ENCODE measurements at places on chromosomes 7 and 10.

DNA sequence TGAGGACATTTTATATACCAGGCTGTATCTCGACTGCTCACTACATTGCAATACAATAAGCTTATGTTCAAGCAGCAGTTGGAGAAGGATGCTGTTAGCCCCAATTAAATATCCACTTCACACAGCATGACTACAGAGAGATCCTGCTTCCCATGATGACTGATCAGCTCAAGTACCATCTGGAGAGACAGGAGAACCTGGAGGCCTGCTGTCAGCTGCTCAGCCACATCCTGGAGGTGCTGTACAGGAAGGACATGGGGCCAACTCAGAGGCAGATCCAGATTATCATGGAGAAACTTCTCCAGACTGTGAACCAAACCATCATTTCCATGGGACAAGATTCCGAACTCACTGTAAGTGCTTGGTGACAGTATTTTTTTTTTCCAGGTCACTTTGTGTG, 22.5 kb downstream of the RNF133 start:
- DNase-seq: no peak

DNA sequence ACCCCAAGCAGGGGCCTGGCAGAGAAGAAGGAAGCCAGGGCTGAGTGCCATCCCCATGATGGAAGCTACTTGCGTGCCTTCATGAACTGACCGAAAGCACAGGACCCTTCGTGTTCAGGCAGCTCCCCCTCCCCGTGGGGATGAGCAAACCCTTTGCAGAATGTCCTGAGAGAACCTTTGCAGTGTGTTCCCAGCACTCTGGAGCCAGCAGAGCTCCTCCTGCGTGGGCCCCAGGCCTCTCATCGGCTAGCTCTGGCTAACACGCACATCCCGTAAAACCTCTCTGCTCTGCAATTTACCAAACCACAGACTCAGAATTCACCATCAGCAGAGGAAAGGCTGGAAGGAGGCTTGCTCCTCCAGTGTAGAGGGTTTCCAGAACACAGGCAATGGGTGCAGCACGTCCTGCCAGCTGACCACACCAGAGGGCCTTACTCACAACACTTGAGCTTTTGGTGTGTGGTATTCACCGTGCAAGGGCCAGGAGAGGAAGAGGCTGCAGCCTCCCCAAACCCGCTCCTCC, 3.1 kb downstream of the SH3PXD2A start:
- no peak for DNase-seq

DNA sequence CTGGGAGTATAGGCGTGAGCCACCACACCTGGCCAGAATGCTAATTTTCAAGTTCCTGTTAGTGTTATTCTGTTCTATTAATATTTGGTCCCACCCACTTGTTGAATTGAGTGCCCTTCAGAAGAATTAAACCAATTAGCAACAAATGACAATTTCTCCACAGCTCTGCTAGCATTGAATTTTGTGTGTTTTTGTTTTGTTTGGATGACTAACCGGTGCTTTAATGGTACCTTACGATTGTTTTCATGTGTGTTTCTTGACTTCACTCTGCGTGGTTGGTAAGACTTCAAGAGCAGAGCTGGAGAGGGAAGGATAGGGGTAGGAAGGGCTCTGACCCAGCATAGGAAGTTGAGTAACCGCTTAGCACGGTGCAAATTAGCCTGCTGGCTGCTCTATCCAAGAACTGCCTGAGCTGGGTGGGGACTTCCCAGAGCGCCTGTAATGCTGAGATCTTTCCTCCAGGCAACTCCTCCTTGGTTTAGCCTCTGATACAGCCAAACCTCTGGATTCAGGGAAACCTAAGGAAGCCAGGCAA, 4.6 kb downstream of the ARPC1B start:
- peak; percentile 68 for DNase-seq

DNA sequence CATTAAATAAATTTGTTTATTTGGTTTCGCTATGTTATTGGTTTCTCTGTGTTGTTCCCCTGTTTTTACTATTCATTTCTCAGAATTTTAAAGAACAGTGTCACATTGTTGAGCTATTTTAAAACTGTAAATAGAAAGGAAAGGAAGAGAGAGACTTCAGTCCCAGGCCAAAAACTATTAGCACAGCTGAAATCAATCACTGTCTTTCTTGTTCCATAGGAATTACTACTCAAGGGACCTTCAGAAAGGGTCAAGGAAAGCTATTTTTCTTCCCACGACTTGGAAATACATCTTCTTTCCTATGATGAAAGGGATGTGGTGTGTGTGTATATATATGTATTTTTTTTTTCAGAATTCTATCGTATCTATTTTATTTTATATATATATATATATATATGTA, 29.0 kb upstream of the GNAT3 start:
- no peak for DNase-seq

DNA sequence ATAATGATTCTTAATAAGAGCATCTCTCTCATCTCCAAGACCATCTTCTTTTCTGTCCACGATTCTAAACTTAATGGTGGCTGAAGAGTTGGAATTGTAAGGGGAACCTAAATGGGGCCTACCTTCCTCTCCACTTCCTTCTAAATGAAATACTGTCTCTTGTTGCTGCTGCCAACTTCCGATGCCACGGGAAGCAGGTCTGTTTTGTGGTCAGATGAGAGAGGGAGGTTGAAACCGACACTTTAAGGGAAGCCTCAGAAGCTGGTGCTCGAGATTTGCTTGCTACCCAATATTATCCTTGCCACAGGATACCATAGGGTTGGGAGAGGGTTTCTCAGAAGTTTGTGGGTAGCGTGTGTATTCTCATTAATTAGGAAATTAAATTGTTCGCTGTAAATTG, 464.1 kb downstream of the SUGCT start:
- peak; percentile 14 for DNase-seq

- no peak for DNase-seq
Observed at GRCh38 chr7:1617957-1618356, 48.1 kb upstream of the PSMG3 start.

DNA sequence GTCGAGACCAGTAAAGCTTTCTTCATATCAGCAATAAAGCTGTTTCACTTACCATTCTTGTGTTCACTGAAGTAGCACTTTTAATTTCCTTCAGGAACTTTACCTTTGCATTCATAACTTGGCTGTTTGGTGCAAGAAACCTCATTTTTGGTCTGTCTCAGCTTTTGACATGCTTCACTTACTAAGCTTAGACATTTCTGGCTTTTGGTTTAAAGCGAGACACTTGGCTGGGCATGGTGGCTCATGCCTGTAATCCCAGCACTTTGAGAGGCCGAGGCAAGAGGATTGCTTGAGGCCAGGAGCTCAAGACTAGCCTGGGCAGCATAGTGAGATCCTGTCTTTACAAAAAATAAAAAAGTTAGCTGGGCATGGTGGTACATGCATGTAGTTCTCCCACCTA, 15.8 kb downstream of the PLEKHA1 start:
- no peak for DNase-seq

DNA sequence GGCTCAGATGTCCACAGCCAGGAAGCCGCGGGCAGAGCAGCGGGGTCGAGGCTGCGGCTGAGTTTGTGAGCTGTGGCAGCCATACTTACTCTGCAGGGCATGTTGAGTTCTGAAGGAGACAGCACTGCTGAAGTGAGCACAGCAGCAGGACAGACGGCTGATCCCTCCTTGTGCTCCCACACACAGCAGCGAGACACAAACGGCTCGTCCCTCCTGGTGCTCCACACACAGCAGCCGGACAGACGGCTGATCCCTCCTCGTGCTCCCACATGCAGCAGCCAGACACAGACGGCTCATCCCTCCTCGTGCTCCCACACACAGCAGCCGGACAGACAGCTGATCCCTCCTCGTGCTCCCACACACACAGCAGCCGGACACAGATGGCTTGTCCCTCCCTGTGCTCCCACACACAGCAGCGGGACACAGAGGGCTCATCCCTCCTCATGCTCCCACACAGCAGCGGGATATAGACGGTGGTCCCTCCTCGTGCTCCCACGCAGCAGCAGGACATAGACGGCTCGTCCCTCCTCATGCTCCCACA, 305.1 kb downstream of the PTPRN2 start:
- DNase-seq: no peak

DNA sequence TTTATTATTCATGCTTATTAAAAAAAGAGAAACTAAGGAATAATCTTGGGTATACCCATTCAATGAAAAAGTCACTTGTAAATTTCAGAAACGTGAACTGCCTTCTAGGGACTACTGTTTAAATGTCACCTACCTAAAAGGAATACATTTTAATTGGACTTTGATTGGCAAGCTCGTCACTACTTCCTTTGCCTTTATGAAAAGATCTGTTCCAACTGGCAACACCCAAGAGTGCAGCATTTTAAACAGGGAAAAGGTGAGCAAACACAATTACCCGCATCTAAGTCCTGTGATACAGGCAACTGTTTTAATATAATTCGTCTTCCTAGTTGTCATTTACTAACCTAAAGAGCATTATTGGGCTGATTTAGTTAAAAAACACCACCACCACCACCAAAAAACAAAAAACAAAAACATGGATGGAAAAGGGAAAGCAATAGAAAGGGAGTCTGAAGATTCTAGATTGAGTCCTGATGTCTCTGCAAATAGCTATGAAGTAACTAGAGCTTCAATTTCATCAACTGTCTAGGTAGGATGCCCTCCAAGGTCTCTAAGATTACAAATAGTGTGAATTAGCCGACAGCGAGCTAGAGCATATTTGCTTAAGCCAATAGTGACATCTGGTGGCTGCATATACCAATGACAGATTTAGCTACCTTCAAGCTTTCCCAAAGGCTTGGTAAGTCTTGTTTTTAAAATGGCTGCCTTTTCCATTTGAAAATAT, 33.8 kb upstream of the ICA1 start:
- DNase-seq: peak; percentile 40

DNA sequence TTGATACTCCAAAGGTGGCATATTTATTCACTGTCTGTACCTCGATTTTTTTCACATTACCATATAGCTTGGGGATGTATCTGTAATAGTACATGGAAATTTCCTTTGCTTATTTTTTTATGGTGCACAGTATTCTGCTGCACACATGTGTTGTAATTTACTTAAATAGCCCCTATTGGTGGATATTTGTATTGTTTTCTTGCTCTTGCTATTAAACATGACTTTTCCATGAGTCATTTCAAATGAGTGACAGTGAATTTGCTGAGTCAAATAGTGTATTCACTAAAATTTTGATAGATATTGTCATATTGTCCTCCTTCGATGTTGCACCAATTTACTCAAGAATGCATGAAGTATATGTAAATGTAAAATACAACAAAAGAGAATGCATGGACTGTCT, 122.7 kb upstream of the STEAP4 start:
- DNase-seq: no peak

DNA sequence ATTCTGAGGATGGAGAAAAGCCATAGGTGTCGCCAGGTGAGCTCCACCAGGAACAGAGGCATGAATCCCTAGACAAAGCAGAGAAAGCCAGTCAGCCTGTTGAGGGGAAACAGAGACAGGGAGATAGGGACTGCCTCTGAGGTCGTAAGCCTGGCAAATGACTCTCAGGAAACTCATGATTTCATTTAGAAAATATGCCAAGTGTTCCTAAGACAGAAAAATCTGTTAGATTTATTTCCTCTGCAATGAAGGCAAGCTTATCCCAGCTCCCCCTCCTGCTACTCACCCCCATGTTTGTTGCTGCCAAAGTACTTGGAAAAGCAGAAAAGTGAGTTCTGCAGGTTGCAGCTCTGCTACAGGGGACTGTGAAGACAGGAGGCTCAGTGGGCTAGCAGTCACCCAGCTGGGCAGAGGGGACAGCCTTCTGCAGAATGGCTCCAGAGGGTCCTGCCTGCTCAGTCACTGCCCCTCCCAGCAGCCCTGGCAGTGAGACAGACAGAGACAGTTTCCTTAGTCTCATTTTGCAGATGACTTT, 184.3 kb downstream of the ADRA2A start:
- DNase-seq: no peak

DNA sequence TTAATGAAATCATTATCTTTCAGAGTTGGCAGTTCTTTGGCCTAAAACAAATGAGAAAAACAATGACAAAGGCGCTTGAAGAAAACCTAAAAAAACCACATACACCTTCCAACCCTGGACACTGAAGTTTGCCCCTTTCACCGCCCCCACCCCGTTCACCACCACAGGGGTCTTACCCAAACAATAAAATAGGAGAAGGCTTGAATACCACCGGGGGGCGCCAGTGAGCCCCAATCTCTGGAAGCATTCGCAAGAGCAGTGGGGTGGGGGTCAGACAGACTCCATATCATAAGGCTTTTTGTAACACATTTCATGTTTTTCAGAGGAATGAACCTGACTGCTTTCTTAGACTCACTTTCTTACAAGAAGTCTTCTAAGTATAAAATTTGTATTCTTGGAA, 163.6 kb downstream of the PIP4K2A start:
- peak; percentile 85 for DNase-seq

DNA sequence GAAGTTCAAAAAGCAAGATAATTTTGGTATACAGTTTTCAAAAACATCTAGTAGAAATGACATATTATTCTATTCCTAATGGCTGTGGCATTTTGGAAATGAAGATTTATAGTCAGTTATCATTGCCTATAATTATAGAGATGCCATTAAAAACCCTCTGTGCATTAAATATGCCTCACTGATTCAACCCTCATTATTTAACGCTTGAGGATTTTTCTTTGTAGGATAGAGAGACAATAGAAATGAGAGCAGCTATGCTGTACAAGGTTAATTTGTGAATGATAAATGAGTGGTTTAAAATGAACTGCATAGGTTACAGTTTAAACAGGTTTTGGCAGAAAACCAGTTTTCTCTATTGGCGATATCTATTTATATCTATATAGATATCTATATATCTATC, 32.2 kb upstream of the SEMA3A start:
- no peak for DNase-seq

DNA sequence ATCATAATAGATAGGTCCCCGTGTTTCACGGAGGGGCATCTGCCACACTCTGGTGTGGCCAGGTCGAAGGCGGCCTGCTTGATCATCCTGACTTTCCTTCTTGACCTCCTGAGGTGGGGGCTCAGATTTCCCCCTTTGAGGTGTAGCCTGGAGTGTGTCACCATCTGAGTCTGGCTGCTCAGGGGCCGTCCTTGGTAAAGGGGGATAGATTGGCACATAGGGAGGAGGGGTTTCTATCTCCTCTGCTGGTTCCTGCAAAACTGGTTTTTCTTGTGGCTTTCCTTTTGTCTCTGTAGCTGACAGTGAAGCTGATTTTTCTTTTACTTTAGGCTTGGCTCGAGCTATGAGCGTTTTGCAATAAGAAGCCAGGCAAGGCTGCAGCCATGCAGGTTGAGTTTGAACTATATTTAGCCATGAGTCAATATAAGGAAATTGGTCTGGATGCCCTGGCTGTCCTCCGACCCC, 7.1 kb upstream of the ZNF117 start:
- no peak for DNase-seq

DNA sequence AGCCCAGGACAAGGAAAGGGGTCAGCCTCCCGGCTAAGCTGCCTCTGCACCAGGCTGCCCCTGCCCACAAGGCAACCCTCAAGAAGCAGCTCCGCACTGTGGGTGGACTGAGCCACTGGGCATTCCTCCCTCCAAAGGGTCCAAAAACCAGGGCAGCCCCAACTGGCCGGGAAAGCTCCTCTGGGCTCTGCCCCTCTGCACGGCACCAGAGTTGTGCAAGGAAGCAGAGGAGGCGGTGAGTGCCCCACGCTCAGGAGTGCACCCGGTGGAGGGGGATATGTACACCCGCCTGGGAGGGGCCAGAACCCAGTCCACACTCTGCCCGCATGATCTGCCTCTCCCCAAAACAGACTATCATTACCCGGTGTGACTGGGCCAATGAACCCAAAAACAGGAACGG, 43.8 kb downstream of the PTPRN2 start:
- DNase-seq: no peak

GRCh38 chr7:82085116-82085515, 315.3 kb upstream of the HGF start:
- DNase-seq: no peak
